Activated naive CD8-positive, alpha-beta T cell treated with anti-CD3 and anti-CD28 coated beads, Interleukin-2, amount 10 ng/mL, durations not matched to agents 7 days and 5 days (primary cell): ENCODE measurements at places on chromosomes 3 and 15. TPM values are rescaled to one million over a fixed set of nuclear protein-coding genes. Genes with fewer than 3 reads are reported as not detected.

DNA sequence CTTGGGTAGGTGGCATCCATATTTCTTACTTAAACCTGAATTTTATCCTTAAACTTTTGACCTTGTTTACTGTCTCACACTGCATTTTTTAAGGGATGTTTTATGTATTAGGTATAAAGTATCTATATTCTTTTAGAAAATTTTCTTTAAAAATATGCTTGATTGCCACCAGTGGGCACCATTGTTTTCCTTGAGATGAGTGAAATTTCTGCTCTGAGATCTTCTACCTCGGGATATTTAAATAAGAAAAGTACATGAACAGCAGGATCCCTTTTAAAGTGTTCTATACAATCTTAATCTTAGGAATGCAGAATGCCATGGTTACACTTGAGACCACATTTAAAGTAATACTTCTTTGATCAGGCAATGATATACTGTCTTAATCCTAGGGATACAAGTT, 108.7 kb downstream of the SLMAP start:
- no peak for DNase-seq
- H3K27ac ChIP-seq: no peak overlapping the region

Gene GOLGA6L10
- total RNA-seq: 4.2 TPM

- no peaks in the 10 kb centered on the region for H3K36me3 ChIP-seq
- H3K4me1 ChIP-seq: no peaks in the 10 kb centered on the region
- no peak for DNase-seq
- H3K4me3 ChIP-seq: no peak overlapping the region
- no peak overlapping the region for H3K27ac ChIP-seq
- no peaks in the 10 kb centered on the region for H3K27me3 ChIP-seq
Observed at GRCh38 chr3:109952924-109953323, 615.6 kb upstream of the DPPA4 start.

Gene CA12
- total RNA-seq: not detected

DNA sequence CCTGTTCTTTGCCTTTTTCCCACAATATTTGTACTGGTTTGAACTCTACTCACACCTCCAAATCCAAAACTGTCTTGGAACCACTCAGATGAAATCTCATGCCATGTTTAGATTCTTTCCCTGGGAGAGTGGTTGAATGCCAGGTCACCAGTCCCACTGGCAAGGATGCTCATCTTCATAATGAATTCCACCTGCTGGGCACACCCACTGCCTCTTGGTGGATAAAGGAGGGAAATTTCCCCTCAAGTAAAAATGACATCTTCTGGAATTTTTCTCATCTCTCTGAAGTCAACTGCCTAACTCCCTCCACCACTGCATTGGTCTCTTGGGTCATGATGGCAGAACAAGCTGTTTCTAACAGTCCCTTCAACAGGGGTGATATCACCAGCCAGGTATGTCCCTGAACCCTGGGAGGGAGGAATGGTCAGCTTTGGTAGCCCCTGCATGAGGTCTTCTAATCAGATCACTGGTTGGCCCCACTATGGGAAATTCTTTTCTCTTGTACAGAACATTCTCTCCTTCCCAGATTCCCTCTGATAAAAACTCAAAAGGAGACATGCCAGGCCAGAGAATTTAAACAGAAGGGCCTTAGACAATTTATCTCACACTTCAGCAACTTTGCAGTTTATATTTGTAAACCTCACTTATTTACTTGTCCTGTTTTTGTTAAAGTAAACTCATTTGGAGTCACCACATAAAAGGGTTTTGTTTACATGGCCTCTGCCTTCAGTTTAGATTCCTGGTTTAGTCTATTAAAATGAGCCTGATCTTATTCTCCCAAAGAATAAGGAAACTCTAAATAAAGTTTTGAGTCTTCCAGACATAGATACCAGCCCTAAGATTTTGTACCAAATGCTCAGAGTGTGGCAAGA, 143.4 kb downstream of the WNT5A start:
- H3K4me1 ChIP-seq: no peaks in the 10 kb centered on the region
- H3K36me3 ChIP-seq: no peaks in the 10 kb centered on the region

DNA sequence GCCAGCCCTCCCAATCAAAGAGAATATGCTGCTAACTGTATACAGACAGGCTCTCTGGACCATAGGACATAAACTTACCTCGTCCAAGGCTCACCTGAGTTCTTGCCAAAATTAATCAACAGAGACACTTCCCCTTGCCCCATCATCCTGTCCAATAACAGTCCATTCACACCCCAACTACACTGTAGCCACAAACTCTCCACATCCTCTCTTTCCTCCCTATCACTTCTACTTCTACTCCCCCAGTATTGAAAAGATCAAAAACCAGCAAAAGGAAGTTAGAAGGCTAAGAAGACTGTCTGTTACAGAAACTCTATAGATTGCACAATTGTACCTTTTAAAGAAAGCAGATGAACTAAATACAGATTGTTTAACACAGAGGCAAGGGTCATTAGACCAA, 133.5 kb upstream of the STT3B start:
- peaks cover 21% of the 10 kb centered on the region for H3K4me1 ChIP-seq
- H3K4me3 ChIP-seq: peak overlapping the region; percentile 43
- H3K36me3 ChIP-seq: peaks cover 18% of the 10 kb centered on the region
- H3K27me3 ChIP-seq: peaks cover 2% of the 10 kb centered on the region
- peak overlapping the region; percentile 38 for H3K27ac ChIP-seq
- DNase-seq: no peak

- no peak overlapping the region for H3K27ac ChIP-seq
- no peak for DNase-seq
- no peak overlapping the region for H3K4me3 ChIP-seq
- H3K4me1 ChIP-seq: peaks cover 3% of the 10 kb centered on the region
Observed at GRCh38 chr15:68163191-68163590, 41.9 kb downstream of the CALML4 start.

Gene INKA1
- total RNA-seq: 2.3 TPM

GRCh38 chr15:77527164-77527778, 105.4 kb downstream of the LINGO1 start:
- no peak overlapping the region for H3K27ac ChIP-seq
- no peak overlapping the region for H3K4me3 ChIP-seq
- H3K4me1 ChIP-seq: no peaks in the 10 kb centered on the region
- DNase-seq: peak; percentile 7

Gene MUC20
- total RNA-seq: 3.0 TPM

- no peak for DNase-seq
- no peaks in the 10 kb centered on the region for H3K4me1 ChIP-seq
- no peak overlapping the region for H3K27ac ChIP-seq
Observed at GRCh38 chr15:80559320-80559693, 135.8 kb upstream of the ABHD17C start.

DNA sequence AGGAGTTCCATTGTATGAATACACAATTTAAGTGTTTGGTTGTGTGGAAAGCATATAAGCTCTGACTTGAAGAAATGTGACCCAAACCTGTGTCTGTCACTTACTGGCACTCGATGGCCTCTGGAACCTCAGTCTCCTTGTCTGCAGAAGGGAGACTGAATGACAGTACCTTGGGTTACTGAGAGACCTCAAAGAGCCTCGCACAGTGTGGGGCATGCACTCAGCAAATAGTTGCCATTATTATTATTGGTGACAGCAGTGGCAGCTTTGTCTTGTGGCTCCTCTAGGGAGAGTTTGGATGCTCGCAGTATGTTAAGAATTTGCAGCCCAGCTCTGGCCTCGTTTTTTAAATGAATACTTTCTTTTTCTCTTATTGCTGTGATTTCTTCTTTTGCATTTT, 43.4 kb downstream of the EEFSEC start:
- H3K36me3 ChIP-seq: peaks cover 9% of the 10 kb centered on the region
- H3K4me3 ChIP-seq: no peak overlapping the region
- no peak overlapping the region for H3K27ac ChIP-seq
- no peak for DNase-seq
- H3K4me1 ChIP-seq: peaks cover 6% of the 10 kb centered on the region
- no peaks in the 10 kb centered on the region for H3K27me3 ChIP-seq

DNA sequence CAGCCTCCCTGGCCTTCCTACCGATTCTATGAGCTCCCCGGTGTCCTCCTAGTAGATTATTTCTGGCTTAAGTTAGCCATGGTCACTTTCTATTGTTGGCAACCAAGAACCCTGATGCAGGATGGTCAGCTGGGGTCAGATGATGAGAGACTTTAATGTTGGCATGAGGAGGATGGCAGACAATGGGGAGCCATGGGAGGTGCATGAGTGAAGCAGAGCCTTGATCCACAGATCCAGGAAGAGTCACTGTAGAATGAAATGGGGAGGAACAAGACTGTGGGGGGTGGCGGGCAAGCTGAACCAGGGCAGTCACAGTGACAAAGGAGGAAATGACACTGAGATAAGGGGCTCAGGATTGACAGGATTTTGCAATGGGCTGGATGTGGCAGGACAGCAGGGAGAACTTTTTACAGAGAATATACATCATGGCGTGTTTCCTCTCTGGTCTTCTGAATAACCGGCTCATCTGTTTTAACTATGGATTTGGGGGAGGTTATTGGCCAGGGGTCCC, 60.9 kb downstream of the RPLP1 start:
- no peak overlapping the region for H3K4me3 ChIP-seq
- H3K27me3 ChIP-seq: peaks cover 26% of the 10 kb centered on the region
- H3K4me1 ChIP-seq: peaks cover 2% of the 10 kb centered on the region
- no peak overlapping the region for H3K27ac ChIP-seq
- H3K36me3 ChIP-seq: no peaks in the 10 kb centered on the region

Gene CEP19
- 5.7 TPM for total RNA-seq

DNA sequence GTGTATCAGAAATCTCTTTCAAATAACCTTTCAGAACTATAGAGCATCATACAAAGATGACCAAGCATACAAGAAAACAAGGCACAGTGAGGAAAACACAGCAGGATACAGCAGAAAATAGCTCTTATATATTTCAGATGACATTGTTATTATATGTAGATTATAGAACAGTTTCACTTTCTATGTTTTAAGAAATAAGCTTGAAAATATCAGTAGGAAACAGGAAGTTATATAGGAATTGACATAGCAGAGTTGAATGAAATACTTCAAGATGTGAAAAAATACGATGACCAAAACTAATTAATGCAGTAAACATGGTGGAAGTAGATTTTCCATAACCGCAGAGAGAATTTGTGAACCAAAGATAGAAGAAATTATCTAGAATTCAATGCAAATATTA, 75.2 kb downstream of the LYSMD4 start:
- peaks cover 31% of the 10 kb centered on the region for H3K36me3 ChIP-seq
- H3K27ac ChIP-seq: no peak overlapping the region
- no peak overlapping the region for H3K4me3 ChIP-seq
- peaks cover 9% of the 10 kb centered on the region for H3K4me1 ChIP-seq
- DNase-seq: no peak

DNA sequence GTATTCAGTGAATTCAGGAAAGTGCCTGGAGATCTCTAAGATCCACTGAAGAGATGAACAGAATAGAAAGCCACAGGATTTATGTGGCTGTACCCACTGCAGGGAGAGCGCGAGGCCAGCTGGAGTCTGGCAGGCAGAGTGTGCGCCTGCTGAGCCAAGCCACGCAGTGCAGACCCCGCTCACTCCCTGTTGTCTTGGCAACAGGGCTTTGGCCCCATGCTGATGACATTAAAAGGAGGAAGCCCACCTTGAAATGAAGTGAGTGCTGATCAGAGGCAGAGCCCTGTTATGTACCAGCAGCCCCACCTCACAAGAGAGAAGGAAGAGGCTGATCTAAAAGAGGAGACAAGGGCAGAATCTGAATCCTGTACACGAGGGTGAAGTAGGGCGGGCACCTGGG, 36.7 kb downstream of the PXYLP1 start:
- peak overlapping the region; percentile 98 for H3K27ac ChIP-seq
- no peaks in the 10 kb centered on the region for H3K27me3 ChIP-seq
- peaks cover 19% of the 10 kb centered on the region for H3K36me3 ChIP-seq
- H3K4me3 ChIP-seq: peak overlapping the region; percentile 84
- DNase-seq: no peak
- peaks cover 26% of the 10 kb centered on the region for H3K4me1 ChIP-seq

Gene CCDC33
- not detected for total RNA-seq

Gene GJD2
- not detected for total RNA-seq

- peaks cover 14% of the 10 kb centered on the region for H3K4me1 ChIP-seq
- H3K27ac ChIP-seq: no peak overlapping the region
- H3K36me3 ChIP-seq: peaks cover 16% of the 10 kb centered on the region
- H3K4me3 ChIP-seq: no peak overlapping the region
- DNase-seq: no peak
Observed at GRCh38 chr3:45683417-45684326, 5.5 kb upstream of the SACM1L start.

GRCh38 chr3:8464668-8465067, 37.0 kb upstream of the LMCD1 start:
- H3K4me1 ChIP-seq: no peaks in the 10 kb centered on the region
- H3K4me3 ChIP-seq: no peak overlapping the region
- peaks cover 3% of the 10 kb centered on the region for H3K27me3 ChIP-seq
- DNase-seq: no peak
- no peak overlapping the region for H3K27ac ChIP-seq
- no peaks in the 10 kb centered on the region for H3K36me3 ChIP-seq

GRCh38 chr15:49831206-49831965, 210.5 kb downstream of the DTWD1 start:
- DNase-seq: no peak
- H3K4me1 ChIP-seq: no peaks in the 10 kb centered on the region
- no peaks in the 10 kb centered on the region for H3K27me3 ChIP-seq
- no peak overlapping the region for H3K4me3 ChIP-seq
- H3K27ac ChIP-seq: no peak overlapping the region

Gene MUC4
- 0.06 TPM for total RNA-seq

DNA sequence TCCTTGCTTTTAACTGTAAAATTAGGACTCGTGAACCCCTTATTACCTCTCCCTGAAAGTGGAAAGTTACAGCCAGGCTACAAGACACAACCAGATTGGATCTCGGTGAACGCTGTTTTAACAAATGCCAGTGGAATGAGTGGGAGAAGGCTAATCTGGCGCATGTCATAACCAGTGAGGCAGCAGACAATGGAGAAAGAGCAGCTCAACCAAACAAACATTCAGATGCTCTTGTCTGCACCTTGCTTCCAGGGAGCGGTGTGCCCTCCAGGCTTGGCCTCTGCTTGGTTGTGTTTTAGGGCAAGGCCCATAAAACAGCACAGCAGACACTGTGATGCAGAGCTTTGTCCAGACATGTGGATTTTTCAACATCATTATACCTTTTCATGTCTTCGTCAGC, 45.9 kb upstream of the ATP1B3 start:
- no peak overlapping the region for H3K4me3 ChIP-seq
- H3K27ac ChIP-seq: no peak overlapping the region
- no peaks in the 10 kb centered on the region for H3K27me3 ChIP-seq
- peaks cover 4% of the 10 kb centered on the region for H3K4me1 ChIP-seq

DNA sequence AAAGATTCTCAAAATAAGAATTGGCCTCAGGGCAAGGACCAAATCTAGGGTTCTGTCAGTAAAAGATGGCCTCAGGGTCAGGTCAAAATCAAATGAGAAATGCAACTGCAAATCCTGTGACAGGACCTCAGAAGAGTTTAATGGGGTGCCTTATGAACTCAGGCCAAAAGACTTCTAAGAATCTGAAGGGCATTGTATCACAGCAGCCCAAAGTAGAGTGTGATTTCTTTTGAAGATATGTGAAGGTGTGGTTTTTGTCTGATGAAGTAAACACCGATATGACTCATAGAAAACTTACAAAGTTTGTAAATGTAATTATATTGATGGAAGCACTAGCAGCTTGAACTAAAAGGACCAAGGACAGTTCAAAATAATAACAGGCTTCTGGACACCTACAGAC, 966.1 kb downstream of the AGBL1 start:
- no peaks in the 10 kb centered on the region for H3K4me1 ChIP-seq
- H3K4me3 ChIP-seq: no peak overlapping the region
- no peak overlapping the region for H3K27ac ChIP-seq
- no peaks in the 10 kb centered on the region for H3K36me3 ChIP-seq

Gene VPS33B
- total RNA-seq: 26.2 TPM

Gene FGF12
- not detected for total RNA-seq

Gene DNASE1L3
- total RNA-seq: not detected

Gene GRAMD2A
- total RNA-seq: not detected
